T-helper 2 cell treated with Interferon-gamma antibody and Interleukin-4, amounts not matched to agents 5 μg/mL and 100 μg/mL, for 36 hours (primary cell): ENCODE measurements at places on chromosomes 12 and 14.

DNA sequence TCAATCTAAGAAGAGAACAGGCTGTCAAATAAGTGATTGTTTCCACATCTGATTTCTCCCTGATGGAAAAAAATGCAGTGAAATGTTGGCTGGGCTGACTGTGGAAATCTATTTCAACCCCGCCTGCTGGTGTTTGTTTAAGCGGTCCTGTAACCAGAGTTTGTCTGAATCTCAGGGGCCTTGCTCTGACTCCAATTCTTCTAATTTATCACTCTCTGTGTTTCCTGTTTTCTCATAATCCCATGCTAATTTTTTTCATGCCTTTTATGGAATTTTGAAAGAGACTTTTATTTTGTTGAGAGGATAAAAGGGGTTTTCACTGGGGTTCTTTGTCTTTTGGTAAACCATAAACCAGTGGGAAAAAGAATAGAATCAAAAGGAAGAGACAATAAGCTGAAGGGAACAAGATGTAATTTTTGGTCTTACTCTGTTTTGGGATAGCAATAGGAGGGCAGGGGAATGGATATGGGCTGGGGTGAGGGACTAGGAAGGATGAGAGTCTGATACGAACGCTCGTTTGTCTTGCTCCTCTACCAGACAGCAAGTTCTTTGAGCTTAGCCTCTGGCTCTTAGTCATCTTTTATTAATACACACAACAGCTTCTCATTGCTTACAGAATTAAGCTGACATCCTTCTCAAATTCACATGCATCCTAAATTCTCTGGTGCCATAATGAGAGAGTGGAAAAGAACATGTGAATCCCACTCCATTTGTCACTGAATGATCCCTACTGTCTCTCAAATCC lies 8.0 kb upstream of the MGP start:
- no peak overlapping the region for H3K27ac ChIP-seq
- H3K27me3 ChIP-seq: peaks cover 10% of the 10 kb centered on the region
- no peaks in the 10 kb centered on the region for H3K4me1 ChIP-seq
- no peak for DNase-seq

DNA sequence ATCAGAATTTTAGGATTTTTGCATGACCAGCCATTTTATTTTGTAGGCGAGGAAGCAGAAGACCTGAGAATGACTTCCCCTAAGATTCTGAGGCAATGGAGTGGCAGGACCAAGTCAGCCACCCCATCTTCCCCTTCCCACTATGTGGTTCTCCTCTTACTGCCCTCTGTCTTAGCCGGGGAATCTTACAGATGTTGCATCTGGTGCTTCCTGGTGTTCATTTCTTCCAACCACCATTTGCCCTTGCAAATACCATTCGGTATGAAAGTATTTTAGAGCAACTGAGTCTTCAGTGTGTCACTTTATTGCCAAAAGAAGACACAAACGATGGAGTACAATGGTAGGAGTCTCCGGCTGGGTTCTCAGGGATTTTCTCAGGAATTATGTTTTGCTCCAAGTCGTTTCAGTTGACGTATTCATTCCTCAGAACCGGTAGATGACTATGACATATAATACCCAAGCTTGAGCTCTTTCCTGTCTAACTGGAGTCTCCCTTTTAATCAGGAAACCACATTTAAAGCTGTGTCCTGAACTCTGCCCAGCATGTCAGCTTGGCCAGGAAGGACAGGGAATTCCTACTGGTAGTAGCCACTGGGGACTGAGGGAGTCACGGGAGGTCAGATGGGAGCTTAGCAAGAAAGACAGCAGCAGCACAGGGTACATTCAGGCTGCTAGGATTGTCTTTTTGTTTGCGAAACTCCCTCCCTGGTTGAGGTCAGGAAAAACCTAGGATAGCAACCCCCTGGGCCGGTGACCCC lies 87.0 kb downstream of the SAMD4A start:
- no peak overlapping the region for H3K4me3 ChIP-seq
- no peaks in the 10 kb centered on the region for H3K36me3 ChIP-seq
- H3K27ac ChIP-seq: no peak overlapping the region

DNA sequence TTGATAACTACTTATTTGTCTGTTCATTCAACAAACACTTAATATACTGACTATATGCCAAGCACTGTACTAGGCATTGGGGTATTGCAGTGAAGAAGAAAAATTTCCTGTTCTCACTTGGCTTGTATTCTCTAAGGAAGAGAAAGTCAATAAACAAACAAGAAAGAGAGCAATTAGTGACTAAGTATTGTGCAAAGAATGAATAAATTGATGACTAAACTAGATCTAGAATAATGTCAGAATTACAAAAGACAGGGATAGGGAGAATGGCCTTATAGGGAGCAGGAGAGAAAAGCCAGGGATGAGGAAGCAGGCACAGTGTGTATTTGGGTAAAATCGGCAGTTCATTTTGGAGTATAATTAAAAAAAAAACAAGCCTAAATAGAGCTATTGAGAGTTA lies 4.2 kb upstream of the LIN7A start:
- H3K36me3 ChIP-seq: no peaks in the 10 kb centered on the region
- H3K4me3 ChIP-seq: no peak overlapping the region
- no peak for DNase-seq
- H3K27ac ChIP-seq: no peak overlapping the region
- peaks cover 15% of the 10 kb centered on the region for H3K27me3 ChIP-seq

GRCh38 chr12:116968986-116969385 lies 58.2 kb downstream of the FBXW8 start:
- no peaks in the 10 kb centered on the region for H3K4me1 ChIP-seq
- no peak for DNase-seq
- no peaks in the 10 kb centered on the region for H3K27me3 ChIP-seq

DNA sequence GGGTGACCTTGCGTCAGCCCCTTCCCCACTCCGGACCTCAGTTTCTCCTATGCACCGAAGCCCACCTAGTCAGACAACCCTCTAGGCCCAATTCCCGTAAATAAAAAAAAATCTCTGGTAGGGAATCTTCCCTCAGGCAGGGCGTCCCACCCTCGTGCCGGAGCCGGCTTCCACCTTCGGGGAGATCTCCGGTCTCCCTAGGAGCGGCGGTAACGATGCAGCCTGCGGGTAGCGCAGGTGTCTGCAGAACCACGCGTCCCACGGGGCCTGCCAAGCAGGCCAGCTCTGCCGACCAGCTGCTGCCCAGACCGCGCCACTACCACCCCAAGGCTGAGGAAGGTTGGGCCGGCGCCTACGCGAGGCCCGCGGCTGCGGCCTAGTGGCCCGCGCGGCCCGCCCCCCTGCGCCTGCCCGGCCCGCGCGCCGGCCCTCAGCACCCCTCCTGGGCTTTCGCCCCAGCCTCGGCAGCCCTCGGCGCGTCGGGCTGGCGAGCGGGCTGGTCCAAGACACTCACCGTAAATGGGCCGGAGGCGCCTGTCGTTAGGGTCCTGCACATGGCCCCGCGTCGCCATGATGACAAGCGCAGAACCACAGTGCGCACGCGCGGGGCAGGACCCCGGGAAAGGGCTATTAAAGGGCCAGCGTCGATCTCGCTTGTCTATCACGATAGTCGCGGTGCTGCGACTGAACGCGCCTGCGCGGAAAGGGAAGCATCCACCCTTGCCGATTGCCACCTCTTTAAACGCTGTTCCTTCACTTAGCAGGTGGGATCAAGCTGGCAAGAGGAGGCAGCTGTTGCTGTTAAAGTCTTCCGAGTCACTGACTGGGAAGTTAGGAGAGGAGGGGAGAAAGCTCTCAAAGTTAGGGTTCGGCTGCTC lies at the start of gene NAA25:
Gene NAA25, minus strand, starts transcription at position 582 of the 878 bp plus-strand sequence. Its CDS starts 10 bp downstream, at position 572.
- peak within 1 kb of the TSS; percentile 97 for H3K4me3 ChIP-seq
- H3K36me3 ChIP-seq: peaks cover 12% of the 10 kb centered on the region
- H3K4me1 ChIP-seq: peaks cover 32% of the 10 kb centered on the region
- DNase-seq: peak; percentile 89

DNA sequence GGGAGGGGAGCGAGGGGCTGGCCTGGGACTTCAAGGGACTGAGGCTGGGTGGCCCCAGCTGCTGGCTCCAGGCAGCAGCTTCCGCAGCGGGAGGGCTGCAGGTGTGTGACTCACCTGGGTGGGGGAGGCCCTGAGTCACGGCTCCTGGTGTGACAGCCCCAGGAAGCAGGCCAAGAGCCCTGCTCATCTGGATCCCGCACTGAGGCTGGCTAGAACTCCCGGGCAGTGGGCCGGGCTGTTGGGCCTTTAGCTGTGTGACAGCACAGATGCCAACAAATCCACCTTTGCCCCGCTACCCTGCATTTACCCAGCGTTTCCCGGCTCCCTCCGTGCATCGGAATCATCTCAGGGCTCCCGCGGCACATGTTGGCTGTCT lies 180.0 kb upstream of the PRMT8 start:
- H3K36me3 ChIP-seq: no peaks in the 10 kb centered on the region
- no peak for DNase-seq
- no peaks in the 10 kb centered on the region for H3K4me1 ChIP-seq
- H3K27me3 ChIP-seq: peaks cover 2% of the 10 kb centered on the region

DNA sequence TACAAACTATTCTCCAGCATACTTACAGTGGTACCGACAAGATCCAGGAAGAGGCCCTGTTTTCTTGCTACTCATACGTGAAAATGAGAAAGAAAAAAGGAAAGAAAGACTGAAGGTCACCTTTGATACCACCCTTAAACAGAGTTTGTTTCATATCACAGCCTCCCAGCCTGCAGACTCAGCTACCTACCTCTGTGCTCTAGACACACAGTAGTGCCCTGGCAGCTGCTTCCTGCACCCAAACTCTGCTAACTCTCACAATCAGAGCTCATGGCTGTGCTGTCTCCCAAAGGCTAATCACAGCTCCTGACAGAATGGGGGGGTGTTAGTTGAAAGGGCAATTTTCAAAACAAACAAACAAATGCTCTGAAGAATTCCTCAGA lies 95.2 kb upstream of the OR4E1 start:
- H3K4me3 ChIP-seq: peak overlapping the region; percentile 66
- H3K4me1 ChIP-seq: peaks cover 4% of the 10 kb centered on the region
- H3K27ac ChIP-seq: peak overlapping the region; percentile 42
- peaks cover 10% of the 10 kb centered on the region for H3K27me3 ChIP-seq

- H3K36me3 ChIP-seq: no peaks in the 10 kb centered on the region
- no peak overlapping the region for H3K4me3 ChIP-seq
- H3K27ac ChIP-seq: no peak overlapping the region
- H3K4me1 ChIP-seq: no peaks in the 10 kb centered on the region
Measured at GRCh38 chr12:5900533-5901205, 44.4 kb downstream of the ANO2 start.

DNA sequence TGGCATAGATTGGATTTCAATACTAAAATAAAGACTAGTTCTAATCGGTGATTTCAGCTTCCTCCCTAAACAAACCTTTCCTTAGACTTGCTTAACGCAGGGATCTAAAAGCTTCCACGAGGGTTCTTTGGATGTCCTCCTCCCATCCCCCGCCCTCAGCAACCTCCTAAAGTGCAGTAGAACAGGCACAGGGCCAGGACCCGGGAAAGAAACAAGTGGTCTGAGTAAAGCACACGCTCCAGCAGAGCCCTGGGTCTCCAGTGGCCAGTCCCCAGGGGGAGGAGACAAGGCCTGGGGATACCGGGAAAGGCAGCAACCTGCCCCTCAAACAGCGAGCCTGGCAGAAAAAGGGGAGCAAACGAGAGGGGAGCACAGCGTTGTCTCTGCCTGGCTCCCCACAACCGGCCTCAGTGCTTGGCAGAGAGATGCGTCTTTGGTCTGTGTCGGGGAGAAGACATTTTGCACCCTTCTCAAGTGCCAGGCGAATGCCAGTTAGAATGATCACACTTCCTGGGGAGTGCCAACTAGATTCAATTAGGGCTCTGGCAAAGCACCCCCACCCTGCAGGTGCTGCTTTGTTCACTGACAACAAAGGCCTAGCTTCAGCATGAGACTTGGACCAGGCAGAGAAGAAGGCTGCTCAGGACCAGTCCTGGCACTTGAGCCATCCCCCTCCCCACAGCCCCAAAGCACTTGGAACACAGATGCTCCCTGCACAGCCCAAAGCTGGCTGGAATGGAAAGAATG lies 17.1 kb upstream of the SLC6A12 start:
- H3K4me1 ChIP-seq: no peaks in the 10 kb centered on the region
- no peak overlapping the region for H3K27ac ChIP-seq
- no peaks in the 10 kb centered on the region for H3K36me3 ChIP-seq
- H3K27me3 ChIP-seq: no peaks in the 10 kb centered on the region
- no peak overlapping the region for H3K4me3 ChIP-seq

DNA sequence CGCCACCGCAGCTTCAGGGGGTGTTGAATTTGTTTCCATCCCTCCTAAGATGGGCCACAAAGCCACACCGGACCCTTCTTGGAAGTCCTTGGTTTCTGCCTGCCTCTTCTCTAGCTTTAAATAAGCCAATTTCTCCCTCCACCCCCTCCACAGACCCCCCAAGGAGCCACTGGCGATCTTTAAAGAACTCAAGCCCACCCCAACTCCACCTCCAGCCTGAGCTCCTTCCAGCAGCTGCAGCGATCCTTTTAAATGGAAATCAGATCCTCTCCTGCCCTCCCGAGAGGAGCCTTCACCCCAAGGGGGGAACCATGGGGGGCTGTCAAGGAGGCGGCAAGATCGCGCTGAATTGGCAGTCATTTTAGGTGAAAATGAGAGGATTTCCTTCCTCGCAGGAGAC lies 133.1 kb downstream of the NCOR2 start:
- no peak overlapping the region for H3K4me3 ChIP-seq
- H3K27ac ChIP-seq: no peak overlapping the region
- H3K4me1 ChIP-seq: peaks cover 3% of the 10 kb centered on the region

- no peak overlapping the region for H3K27ac ChIP-seq
- no peak overlapping the region for H3K4me3 ChIP-seq
- no peak for DNase-seq
Measured at GRCh38 chr12:8561011-8561410, 20.3 kb upstream of the CLEC4E start.

GRCh38 chr12:53612978-53613377 lies 13.2 kb downstream of the ATF7 start:
- peaks cover 9% of the 10 kb centered on the region for H3K4me1 ChIP-seq
- no peak overlapping the region for H3K27ac ChIP-seq
- H3K27me3 ChIP-seq: no peaks in the 10 kb centered on the region
- no peak for DNase-seq
- no peak overlapping the region for H3K4me3 ChIP-seq

DNA sequence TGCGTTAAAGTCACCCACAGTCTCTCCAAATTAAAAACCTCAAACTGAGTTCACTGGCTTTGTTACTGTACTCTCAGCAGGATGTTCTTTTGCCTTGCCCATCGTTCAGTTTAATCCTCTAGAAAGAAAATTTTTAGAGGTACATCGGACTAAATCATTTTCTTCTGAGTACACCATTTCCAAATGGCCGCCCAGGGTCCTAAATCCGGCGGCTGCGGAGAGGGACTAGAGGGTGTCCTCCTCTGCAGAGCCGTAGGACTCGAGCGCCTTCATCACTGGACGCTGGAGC lies 1.4 kb downstream of the LIN7A start:
- no peak overlapping the region for H3K27ac ChIP-seq
- peaks cover 9% of the 10 kb centered on the region for H3K4me1 ChIP-seq
- no peaks in the 10 kb centered on the region for H3K36me3 ChIP-seq
- DNase-seq: no peak
- peaks cover 31% of the 10 kb centered on the region for H3K27me3 ChIP-seq
- H3K4me3 ChIP-seq: peak overlapping the region; percentile 54

DNA sequence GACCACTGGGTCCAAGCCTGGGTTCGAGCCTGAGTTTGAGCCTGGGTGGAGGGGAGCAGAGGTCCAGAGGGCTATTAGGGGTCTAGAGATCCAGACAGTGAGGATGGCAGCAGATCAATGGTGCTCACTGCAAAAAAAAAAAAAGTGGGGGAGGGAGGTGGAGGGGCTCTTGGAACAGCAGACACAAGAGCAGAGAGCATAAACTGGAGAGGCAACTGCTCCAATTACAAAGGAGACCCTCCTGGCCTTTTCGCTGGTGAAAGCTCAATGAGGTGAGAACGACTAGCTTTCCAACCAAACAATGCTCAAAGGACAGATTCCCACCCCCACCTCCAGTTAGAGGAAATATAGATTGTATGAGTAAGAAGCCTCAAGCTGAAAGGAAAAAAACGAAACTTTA lies 124.2 kb upstream of the TSPAN8 start:
- H3K4me1 ChIP-seq: no peaks in the 10 kb centered on the region
- no peaks in the 10 kb centered on the region for H3K36me3 ChIP-seq
- no peaks in the 10 kb centered on the region for H3K27me3 ChIP-seq
- no peak for DNase-seq
- no peak overlapping the region for H3K4me3 ChIP-seq
- H3K27ac ChIP-seq: no peak overlapping the region
